ENCODE measurements at places on chromosomes 16 and 17.

- DNase-seq: no peak
Observed at GRCh38 chr17:55704401-55704800, 18.3 kb downstream of the TMEM100 start.

DNA sequence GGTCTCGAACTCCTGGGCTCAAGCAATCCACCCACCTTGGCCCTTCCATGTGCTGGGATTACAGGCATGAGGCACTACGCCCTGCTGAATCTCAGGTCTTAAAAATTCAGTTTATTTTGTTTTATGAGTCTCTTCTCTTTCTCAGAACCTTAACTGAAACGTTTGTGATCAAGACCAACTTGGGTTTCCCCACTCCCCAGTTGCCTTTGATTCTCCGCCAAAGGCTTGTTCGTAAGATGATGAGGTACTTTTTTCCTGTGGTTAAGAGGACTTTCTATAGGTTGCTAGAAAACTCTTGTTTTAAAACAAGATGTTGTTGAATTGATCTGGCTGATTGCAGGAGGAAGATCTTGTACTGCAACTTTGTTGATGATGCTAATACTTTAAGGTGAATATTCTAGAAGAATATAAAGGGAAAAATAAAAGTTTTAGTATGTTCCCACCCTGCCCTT, 11.7 kb downstream of the ABCC1 start:
- DNase-seq: peak; percentile 16

GRCh38 chr17:14409292-14409691, 108.4 kb downstream of the HS3ST3B1 start:
- no peak for DNase-seq

DNA sequence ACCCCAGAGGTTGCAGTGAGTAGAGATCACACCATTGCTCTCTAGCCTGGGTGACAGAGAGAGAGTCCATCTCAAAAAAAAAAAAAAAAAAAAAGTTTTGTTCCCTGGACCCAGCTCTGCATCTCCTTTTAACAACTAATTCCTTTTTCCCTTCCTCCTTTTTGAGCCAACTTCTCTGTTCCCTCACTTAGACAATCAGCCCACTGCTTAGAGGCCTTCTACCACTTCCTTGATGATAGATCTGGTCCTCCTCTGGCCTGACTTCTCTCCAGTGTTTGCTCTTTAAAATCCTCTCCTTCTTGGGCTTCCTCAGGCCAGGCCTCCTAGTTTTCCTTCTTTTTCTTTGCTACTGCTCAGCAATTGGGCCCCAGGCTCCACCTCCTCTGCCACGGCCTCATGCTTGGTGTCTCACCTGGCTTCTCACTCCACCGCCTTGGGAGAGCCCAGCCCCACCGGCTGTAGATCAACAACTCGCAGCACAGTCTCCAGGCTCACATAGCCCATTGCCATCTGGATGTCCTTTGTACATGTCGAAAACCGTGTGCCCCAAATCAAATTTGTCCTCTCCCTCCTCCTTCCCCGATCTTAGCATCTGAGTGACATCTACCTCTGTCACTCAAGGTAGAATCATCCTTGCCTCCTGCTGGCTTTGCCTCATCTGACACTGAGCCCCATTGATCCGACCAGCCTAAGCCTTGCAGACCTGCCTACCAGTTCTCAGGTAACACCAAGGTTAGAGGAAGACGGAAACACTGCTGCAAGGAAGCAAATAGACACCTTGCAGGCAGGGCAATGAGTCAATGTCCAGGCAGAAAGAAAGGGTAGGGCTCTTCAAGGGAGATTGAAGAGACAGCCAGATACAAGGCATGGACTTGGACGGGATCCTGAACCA, 17.4 kb downstream of the ARHGAP27 start:
- no peak for DNase-seq

GRCh38 chr16:6892966-6893365, 439.7 kb upstream of the RBFOX1 start:
- DNase-seq: no peak

DNA sequence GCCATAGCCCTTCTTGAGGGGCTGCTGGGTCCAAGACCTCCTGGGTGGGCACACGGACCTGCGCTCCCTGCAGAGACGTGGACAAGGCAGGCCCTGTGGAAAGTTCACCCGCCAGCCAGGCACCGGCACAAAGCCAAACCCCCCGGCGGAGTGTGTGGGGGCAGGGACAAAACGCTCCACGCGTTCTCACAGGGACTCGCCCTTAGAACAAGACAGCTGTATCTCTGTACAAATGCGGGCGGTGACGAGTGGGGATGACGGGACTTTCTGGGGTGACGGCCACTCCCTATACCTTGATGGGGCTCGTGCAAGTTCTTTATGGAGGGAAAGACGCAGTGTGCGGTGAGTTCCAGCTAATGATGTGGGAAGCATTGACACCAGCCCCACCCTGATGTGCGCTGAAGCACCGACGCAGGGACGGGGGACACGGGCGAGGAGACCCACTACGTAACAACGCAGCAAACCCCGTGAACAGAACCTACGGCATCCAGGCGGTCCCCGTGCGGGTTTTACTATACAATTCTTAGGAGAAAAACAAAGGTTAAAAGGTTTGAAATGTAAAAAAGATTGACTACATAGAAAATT, 49.4 kb downstream of the LMF1 start:
- DNase-seq: no peak

- DNase-seq: peak; percentile 30
Observed at GRCh38 chr16:29877266-29877961, 14.4 kb upstream of the CDIPT start.

GRCh38 chr17:51481370-51481769, 221.0 kb downstream of the UTP18 start:
- no peak for DNase-seq

DNA sequence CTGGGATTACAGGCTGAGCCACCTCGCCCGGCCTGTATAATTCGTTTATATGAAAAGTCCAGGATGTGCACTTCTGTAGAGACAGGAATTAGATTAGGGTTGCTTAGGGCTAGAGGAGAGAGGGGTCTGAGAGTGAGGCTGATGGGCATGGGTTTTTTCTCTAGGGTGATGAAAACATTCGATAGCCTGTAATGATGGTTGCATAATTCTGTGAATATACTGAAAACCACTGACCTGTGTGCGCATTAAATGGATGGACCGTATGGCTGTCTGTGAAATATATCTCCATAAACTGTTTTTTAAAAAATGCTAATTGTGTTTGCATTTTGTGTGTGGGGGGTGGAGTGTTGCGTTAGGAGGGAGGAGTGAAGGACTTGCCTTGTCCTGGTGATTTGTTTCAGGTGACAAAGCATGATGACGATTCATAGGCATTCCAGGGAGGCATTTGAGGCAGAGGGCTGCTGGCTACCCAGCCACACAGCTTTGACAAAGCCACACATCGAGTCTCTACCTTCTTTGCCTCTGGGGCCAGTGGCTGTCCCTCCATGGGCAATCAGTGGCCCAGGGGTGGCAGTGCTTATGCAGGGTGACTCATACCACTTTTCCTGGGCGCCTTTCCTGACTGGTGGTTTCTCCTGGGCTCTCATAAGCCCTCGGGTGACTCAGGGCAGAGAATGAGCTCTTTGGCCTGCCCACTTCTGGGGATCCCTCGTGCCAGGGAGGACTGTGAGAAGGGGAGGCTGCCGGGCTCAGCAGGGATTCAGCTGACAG, 148.5 kb upstream of the WSCD1 start:
- DNase-seq: no peak

GRCh38 chr17:8826808-8827435, 27.8 kb upstream of the MFSD6L start:
- no peak for DNase-seq

DNA sequence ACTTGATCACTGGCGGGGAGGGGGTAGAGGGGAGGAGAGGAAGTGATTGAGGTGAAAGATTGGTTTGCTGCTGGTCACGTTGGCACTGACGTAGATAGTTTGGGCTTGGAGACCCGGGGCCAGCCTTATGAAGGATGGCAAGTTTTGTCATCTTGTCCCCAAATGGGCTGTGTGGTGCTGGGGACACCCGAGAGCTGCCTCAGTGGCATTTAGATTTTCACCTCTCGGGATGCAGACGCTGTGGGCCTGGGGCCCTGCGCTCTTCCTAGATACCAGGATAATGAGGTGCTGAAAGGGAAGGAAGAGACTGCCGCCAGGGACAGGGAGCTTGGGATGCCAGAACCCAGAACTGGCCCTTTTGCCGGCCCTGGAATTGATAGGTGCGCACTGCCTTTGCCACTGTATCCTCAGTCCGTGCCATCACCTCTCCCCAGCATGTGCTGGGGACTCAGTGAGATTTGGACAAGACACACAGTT, 1.4 kb upstream of the SOCS3 start:
- no peak for DNase-seq

GRCh38 chr17:49848019-49848473, at the start of gene TAC4:
Gene TAC4, minus strand, starts transcription at chr17:49848069. Its CDS starts 52 bp downstream, at chr17:49848017.
- no peak for DNase-seq

GRCh38 chr16:66735891-66736290, 15.5 kb downstream of the DYNC1LI2 start:
- no peak for DNase-seq

GRCh38 chr17:28326114-28326513, 7.1 kb downstream of the TMEM97 start:
- no peak for DNase-seq

- no peak for DNase-seq
Observed at GRCh38 chr17:74527756-74528155, 3.5 kb downstream of the CD300LB start.

GRCh38 chr16:17343028-17343427, 127.7 kb downstream of the XYLT1 start:
- no peak for DNase-seq

- no peak for DNase-seq
Observed at GRCh38 chr17:52064791-52065211, 93.7 kb downstream of the CA10 start.

- DNase-seq: peak; percentile 22
Observed at GRCh38 chr17:491086-492021, 138.7 kb upstream of the RPH3AL start.

DNA sequence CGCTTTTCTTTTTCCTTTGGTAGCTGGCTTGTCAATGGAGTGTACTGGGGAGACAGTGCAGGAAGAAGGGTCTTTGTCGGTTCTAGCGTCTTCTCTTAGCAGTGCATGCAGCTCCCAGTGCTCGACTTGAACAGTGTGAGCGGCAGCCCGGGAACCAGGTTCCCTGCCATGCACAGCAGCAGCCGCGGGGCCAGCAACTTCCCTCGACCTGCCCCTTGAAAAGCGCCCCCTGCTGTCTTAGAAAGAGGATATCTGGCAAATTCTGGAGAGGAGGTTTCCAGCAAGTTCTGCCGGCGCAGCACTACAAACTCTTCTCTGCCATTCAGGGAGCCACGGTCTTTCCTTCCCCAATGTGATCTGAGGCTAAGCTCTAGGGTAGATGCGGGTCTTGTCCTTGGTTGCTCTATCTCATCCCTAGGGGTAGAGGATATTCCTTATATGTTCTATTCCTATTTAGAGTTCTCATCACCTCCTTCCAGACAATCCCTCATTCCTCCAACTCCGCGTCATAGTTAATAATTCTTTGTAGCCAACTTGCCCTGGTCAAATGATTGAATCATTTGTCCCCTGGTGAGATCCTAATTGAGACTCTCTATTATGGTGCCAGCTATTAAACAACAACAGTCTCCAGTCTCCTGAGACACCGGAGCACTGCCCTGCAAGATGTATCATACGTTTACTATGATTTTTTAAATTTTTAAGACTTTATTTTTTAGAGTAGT, 451.3 kb downstream of the PMP22 start:
- DNase-seq: no peak

- DNase-seq: peak; percentile 90
Observed at GRCh38 chr17:40541060-40541872, 24.0 kb downstream of the CCR7 start.

DNA sequence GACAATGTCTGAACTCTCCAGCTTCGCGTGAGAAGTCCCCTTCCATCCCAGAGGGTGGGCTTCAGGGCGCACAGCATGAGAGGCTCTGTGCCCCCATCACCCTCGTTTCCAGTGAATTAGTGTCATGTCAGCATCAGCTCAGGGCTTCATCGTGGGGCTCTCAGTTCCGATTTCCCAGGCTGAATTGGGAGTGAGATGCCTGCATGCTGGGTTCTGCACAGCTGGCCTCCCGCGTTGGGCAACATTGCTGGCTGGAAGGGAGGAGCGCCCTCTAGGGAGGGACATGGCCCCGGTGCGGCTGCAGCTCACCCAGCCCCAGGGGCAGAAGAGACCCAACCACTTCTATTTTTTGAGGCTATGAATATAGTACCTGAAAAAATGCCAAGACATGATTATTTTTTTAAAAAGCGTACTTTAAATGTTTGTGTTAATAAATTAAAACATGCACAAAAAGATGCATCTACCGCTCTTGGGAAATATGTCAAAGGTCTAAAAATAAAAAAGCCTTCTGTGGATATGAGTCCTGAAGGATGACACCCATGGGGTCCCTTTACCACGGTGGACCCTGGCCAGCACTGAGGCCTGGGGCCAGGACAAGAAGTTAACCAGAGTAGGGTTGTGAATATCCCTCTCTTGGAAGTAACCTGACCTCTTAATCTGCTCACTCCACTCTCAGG, 10.5 kb upstream of the ITGAD start:
- peak; percentile 25 for DNase-seq

DNA sequence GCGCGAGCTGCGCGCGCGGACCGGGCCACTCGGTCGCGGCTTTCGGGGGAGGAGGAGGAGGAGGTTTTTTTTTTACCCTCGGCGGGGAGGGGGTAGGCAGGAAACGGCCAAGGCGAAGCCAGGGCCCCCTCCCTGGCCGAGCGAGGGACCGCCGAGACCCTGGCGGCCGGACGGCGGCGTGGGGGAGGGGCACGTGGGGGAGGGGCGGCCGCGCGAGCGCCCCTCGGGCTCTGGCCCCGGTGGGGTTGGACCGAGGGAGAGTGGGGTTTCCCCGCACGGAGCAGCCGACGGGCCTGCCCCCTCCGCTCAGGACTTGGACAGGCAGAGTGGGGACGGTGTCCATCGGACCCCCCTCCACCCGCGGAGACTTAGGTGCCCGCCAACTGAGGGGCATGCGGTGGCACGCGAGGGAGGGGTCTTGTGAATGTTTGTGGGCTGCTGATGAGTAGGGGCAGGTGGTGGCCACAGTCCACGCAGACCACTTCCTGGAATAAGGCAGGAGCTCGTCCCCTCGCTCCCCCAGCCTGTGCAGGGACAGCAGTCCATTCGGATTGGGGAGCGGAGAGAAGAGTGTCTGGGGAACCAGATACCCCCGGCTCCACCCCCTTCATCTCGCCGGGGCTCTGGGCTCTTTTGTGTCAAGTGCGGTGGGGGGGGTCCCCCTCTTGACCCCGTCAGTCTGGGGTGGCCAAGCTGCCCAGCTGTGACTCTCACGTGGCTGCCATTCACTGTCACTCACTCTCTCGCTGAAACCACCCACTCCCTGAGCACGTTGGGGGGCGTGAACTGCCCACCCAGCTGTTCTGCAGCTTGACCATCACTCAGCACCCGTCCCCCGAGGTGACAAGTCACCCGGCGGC, 3.0 kb upstream of the CHD3 start:
- DNase-seq: peak; percentile 34

DNA sequence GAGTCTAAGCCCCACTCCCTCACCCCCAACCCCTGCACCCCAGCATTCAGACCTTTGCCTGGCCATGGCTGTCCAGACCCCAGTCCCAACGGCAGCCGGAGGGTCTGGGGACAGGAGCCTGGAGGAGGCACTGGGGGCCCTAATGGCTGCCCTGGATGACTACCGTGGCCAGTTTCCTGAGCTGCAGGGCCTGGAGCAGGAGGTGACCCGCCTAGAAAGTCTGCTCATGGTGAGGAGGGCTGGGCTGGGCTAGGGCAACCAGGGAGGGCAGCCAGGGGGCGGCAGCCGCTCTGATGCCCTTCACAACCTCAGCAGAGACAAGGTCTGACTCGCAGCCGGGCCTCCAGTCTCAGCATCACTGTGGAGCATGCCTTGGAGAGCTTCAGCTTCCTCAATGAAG, 14.4 kb downstream of the RIPOR1 start:
- DNase-seq: no peak
